ENCODE measurements at places on chromosomes 2 and 18. TPM values are rescaled to one million over a fixed set of nuclear protein-coding genes. Genes with fewer than 3 reads are reported as not detected.

DNA sequence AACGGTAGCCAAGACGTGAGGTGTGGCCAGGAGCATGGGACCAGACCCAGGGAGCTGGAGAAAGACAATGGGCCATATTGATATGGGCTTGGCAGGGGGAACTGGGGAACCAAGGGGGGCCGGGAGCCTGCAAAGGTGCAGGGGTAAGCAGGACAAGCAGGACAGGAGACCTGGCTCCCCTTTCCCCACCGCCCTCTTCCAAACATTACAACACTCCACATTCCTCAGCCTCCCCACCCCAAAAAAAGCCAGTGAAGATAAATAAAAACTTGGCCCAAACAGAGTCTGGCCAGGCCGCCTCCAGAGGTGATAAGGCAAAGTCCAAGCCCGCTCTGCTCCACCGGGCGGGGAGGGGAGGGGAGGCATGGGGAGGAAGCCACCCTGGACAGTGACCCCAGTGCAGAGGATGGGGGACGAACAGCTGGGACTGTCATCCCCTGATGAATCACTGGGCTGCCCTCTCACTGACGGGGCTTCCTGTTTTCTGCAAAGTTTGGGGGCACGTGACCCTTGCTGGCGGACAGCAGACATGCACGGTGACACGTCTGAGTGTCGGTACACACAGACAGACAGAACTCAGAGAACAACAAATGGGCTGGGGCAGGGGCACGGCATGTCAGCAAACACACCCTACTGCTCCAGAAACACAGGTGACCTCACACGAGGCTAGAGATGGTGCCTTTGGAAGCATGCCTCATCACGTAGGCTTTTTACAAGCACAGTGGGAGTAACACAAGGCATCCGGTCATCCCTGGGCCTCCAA, 100.2 kb downstream of the TNS1 start:
- DNase-seq: peak; percentile 67

ASAP2 gene
- 16.8 TPM for total RNA-seq

DNA sequence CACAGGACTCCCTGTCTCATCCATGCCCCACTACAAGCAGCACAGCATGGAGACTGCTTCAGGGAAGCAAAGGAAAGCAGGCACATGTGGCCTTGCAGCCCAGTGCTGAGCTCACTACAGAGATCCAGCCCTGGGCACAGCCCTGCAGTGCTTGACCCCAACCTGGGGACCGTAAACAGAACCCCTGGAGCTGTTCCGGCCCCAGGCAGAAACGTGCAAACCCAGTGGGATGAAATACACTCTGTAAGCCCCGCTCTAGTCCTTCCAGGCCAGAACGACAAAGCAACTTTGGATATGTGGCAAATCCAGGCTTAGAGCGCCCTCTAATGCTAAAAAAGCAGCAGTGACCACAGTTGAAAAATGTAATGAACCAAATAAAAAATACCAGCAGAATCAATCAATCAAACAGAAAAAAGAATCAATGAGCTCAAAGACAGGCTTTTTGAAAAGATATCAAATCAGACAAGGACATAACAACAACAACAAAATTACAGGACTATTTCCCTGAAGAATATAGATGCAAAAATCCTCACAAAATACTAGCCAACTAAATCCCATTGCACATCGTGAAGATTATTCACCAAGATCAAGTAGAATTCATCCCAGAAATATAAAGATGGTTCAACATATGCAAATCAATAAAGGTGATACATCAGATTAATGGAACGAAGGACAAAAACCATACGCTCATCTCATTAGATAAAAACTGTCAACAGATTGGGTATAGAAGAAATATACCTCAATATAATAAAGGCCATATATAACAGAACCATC, 45.6 kb downstream of the ZNF519 start:
- no peak for DNase-seq

DNA sequence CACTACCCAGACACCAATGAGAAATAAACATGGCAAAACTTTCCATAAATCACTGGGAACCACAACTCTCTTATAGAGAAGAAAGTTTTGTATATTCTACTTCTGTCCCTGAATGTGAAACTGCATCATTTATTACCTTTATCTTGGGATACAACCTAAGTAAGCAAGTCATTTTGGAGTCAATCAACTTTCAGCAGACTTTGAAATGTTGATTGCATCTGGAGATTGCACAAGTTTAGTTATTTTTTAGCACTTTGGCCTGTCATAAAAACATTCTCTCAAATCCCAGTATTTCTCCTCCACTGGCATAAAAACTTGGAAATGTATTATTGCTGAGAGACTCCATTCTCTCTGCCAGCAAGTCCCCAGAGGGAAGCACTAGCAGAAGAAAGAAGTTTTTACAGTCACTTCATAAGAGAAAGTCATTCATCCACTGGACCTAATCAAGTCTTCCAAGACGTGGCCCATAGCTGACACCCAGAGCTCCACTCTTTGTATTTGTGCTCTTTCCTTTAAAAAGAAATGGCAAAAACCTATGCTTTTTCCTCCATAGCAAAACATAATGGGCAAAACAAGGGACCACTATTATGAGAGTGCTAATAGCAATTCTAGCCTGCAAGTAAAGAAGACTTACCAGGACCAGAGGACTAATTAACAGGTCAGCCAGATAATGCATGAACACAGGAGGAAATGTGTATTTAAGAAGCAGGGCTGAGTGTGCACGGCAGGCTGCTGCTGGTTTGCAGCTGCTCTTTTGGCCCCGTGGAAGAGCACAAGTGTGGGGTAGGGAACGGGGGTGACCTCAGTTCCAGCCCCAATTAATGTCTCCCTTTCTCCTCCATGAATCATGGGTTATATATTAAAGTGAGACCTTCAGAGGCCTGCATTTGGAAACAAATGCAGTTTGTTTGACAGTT, 171.5 kb downstream of the INO80D start:
- no peak for DNase-seq

DNA sequence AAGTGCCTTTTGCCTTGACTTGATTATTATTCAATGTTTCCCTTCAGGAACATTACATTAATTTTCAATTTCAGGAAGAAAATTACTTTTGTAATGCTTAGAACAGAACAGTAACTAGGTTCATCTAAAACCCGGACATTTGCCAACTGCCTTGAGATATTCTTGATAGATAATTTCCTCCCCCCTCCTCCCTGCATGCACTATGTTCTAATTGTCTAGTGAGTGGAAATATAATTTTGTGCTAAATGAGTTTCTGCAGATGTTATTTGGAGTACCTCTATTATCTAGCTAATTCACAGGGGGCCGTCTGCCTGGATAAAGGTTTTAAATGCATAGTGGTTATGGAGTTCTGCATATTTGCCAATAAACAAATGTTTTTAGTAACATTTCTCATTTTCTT, 200.3 kb upstream of the SLC39A10 start:
- no peak for DNase-seq

DNA sequence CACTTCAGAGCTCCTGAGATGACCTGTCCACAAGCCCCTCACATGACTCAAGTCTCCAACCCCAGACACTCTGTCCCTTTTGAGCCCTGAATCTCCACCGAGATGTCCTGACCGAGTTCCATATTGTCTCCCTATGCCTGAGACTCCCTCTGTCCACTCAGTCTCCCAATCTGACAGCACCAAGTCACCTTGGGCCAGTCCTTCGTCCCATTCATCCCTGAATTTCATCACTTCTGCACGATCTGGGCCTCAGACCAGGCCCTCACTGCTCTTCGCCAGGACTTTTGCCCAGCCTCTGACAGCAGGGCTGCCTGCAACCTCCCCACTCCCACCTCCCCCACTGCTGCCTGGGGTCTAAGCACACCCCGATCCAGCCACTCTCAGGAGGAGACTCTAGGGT, 4.3 kb upstream of the MOCOS start:
- no peak for DNase-seq

DNA sequence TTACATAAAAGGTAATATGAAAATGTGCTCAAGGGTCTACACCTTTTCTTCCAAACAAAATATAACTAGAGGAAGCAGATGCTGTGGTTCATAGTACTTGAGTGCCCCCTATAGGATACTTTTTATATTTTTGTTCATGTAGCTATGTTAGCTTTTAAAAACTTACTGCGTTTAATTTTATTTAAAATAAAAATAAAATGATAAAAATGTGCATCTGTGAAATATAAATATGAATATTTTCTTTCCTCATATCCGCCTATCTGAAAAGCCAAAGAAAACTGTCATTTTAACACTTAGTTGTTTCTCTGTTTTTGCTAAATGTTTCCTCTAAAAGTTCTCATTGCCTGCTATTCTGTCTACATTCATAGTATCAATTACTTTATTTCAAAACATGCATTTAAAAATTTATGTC, 9.6 kb upstream of the LRP1B start:
- no peak for DNase-seq

STRADB gene
- total RNA-seq: 13.0 TPM

CCDC148 gene
- 0.48 TPM for total RNA-seq

TP53I3 gene
- total RNA-seq: 11.3 TPM

GATA6 gene
- 12.1 TPM for total RNA-seq

GCG gene
- total RNA-seq: not detected

- no peak for DNase-seq
These were observed 886.3 kb downstream of the SLC4A3 start for GRCh38 chr2:220513573-220514288.

DNA sequence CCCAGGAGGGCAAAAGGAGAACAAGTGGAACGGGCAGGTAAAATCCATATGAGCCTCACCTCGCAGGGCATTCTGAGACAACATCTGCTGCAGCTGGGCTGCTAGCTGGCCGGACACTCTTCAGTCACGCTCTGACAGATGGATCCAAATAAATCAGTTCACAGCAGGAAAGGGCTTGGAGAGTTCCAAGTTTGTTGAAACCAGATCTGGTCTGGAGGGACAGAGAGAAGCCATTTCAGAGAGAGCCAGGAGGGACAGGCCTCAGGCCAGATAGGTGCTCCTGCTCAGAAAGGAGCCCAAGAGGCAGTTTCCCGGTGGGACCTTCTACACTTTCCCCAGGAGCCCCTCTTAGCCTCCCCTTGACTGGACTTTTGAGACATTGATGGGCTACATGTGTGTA, 28.2 kb upstream of the TNP1 start:
- DNase-seq: no peak

NEUROD1 gene
- total RNA-seq: not detected

RPRM gene
- not detected for total RNA-seq

GRCh38 chr2:233831011-233831721, 23.2 kb downstream of the HJURP start:
- DNase-seq: no peak

GRCh38 chr2:30894498-30895119, 87.4 kb upstream of the CAPN13 start:
- DNase-seq: no peak

LOXHD1 gene
- 1.7 TPM for total RNA-seq

DNA sequence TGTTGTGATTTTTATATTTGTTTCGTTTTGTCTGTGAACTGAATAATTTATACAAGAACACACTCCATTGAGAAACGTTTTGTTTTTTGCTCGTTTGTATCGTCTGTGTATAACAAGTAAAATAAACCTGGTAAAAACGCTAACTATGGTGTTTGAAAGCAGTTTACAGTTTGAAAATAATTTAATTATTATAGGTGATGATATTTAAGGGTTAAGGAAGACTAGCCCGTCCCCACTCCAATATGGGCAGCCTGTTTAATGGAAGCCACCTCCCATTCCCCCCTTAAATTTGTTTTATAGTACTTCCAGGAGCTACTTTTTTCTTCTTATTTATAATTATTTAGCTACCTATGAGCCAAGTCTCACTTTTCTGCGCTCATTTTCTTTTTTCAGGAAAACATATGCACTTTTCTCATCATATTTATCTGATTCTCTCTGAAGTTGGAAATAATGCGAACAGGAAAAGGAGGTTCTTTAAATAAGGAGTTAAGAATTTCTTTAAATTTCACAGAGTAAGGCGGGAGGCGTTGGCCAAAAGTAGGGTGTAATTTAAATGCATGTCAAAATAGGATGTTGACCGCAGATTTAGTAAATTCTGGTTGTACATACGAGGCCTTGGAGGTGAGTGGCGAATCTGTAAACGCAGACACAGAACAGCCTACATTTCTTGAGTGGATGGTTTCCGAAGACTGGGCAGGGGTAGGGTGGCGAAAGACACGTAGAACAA, 9.8 kb downstream of the TBR1 start:
- DNase-seq: no peak

- DNase-seq: no peak
These were observed 13.9 kb downstream of the LRP2 start for GRCh38 chr2:169348321-169349024.

TXNDC2 gene
- total RNA-seq: not detected

- DNase-seq: no peak
These were observed 1088.1 kb upstream of the PIK3C3 start for GRCh38 chr18:40866968-40867367.

ERMN gene
- total RNA-seq: 1.8 TPM

RMND5A gene
- total RNA-seq: 48.5 TPM

GRCh38 chr2:222450021-222450420, 25.7 kb downstream of the SGPP2 start:
- DNase-seq: no peak

GRCh38 chr2:181456660-181457120, 496 bp upstream of the ITGA4 start:
- DNase-seq: no peak

DNA sequence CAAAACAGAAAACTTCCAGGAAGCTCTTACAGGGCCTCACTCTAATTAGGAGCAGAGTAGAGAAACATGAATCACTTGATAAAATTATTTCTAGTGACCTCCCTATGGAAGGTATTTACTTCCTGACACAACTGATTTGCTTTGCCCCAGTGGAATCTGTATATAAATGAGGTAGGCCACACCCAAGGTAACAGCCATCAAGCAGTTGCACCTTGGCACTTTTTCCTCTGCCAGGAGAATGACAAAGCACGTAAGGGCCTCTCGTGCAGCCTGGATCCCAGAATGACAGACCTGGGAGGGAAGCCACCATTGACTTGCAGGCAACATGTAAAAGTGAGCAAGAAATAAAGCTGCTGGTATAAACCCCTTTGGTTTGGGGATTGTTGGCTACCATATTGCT, 620.0 kb upstream of the SLC39A10 start:
- DNase-seq: no peak

MEIS1 gene
- total RNA-seq: 41.1 TPM

DNA sequence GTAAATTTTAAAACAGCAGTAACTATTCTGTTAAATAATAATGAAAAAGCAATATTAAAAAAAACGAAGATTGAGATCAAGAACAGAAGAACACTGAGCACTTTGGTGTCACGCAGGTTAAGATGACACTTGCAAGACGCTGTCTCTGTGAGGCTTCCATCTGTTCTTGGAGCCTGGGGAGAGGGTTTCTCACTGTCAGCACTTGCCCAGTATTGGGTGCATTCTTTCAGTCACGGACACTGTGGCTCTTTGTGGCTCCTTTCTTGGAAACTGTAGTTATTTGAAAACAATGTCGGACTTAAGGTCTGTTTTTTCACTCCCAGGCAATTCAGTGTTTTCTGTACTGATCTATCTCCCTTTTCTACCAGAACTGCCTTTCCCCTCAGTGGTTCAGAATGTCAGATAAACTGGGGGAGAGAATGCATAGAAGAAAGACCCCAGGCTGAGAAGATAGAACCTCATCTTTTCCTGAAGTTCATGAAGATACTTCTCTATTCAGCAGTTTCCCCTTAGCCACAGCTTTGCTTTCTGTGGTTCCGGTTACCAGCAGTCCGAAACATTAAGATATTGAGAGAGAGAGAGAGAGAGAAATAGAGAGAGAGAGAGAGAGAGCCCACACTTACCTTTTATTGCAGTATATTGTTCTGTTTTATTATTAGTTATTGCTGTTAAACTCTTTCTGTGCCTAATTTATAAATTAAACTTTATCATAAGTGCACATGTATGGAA, 283.3 kb downstream of the DCDC2C start:
- DNase-seq: no peak

- no peak for DNase-seq
These were observed 3.6 kb upstream of the GBX2 start for GRCh38 chr2:236171680-236172254.
